T-helper 9 cell (primary cell): ENCODE measurements at places on chromosomes 1 and 21.

DNA sequence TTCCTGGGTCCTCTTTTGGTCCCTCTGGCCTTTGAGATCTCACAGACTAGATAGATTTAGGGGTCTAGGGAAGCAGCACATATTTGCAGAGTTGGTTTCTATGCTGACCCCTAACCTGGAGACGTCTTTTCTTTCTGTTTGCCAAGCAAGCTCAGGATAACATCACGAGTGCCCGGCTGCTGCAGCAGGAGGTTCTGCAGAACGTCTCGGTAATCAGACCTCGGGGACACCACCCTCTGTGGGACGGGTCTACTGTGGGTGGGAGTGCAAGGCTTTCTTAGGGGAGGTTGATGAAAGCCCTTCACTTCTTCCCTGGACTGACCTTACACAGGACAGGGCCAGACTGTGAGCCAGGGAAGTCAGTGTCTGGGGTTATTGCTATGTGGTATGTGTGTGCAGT, 2.9 kb downstream of the IL24 start:
- no peak for DNase-seq

- no peak for DNase-seq
These were observed 4.2 kb downstream of the COX20 start for GRCh38 chr1:244839656-244840055.

DNA sequence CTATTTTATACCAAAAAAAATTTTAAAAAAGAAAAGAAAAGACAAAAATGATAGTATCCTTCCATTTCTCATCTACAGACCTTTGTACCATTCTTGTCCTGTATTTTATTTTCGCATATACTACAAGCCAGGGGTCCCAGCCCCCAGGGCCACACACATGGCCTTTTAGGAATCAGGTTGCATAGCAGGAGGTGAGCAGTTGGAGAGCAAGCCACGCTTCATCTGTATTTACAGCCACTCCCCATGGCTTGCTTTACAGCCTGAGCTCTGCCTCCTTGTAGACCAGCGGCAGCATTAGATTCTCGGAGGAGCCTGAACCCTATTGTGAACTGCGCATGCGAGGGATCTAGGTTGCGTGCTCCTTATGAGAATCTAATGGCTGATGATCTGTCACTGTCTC, 39.8 kb downstream of the RASSF5 start:
- DNase-seq: no peak

GRCh38 chr1:153937331-153937730, 9.2 kb downstream of the DENND4B start:
- DNase-seq: no peak

- no peak for DNase-seq
These were observed 22.1 kb upstream of the EFNA1 start for GRCh38 chr1:155105604-155106011.

DNA sequence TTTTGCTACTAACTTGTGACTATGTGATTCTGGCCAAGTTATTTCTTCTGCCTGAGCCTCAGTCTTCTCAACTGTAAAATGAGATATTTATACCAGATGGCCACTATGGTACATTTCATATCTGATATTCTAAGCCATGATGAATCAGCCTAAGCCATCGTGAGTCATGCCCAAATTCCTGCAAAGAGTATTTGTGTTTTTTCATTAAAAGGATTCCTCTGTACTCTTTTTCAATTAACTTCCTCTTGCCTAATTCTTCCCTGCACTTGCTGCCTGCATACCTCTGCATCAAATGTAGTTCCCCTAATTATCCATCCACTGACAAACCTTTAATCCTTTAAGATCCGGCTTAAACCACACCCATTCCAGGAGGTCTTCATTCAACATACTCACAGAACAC, 575.1 kb upstream of the BEND5 start:
- DNase-seq: no peak

GRCh38 chr1:94719926-94720793, 100.0 kb upstream of the SLC44A3 start:
- no peak for DNase-seq

GRCh38 chr1:55195521-55196233, 19.5 kb downstream of the USP24 start:
- no peak for DNase-seq

DNA sequence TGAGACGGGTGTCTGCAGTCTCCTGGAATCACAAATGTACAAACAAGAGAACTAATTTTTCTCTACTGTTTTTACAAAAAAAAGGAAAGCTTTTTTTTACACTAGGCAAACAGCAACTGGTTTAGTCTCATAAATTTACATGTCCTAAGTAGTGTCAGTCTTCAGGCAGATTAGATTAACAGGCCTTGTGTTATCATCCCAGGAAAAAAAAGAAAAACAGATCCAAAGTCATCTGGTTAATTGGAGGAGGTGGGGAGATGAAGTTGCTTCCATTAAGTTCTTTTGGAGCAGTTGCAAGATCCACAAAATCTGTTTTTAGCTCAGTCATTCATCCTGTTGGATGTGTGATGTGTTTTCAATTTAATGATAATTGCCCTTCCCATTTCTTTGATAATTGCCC, 363.5 kb upstream of the ADGRL2 start:
- no peak for DNase-seq

- no peak for DNase-seq
These were observed 2.0 kb upstream of the PGD start for GRCh38 chr1:10396870-10397269.

DNA sequence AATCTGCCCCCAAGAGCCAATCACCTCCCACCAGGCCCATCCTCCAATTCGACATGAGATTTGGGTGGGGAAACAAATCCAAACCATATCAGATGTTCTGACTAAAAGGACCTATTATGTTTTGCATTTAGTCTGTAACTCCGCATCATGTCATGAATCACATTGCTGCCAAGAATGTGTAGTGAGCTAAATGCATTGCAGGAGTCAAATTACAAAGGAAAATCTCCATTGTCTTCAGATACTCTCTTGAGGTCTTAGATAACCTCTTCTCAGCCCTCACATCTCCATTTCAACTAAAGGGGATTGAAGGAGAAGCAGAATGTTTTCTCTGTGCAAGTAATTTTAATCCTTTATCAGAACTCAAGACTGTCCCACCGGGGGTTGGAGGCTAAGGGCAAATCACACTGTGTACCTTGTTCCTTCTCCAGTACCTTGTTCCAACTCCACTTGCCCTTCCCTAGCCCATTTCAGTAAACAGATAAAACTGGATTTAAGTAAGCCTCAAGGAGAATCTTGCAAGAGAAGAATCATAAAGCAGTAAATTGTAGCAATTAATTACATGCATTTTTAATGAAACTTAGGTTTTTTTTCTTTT, 34.1 kb downstream of the EXTL2 start:
- DNase-seq: no peak

DNA sequence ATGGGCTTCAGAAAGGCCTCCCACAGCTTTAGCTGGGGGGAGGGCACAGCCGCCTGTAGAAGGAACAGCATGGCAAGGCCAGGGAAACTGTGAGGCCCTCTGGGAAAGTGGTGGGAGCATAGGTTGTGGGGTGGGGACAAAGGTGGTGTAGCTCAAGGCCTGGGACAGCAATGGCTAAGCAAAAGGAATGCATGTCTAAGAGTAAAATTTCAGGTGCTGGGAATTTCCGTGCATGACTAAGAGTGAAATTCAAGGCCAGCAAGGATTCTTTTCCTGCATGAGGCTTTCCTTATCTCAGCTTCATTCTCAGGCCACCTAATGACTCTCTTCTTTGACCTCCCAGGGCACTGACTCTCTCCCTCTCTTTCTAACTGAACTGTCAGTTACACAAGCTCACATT, 86.5 kb upstream of the WNT4 start:
- no peak for DNase-seq

GRCh38 chr1:228515200-228515834, 28.1 kb downstream of the RNF187 start:
- peak; percentile 26 for DNase-seq

GRCh38 chr1:24119859-24120756, 8.2 kb upstream of the MYOM3 start:
- no peak for DNase-seq

DNA sequence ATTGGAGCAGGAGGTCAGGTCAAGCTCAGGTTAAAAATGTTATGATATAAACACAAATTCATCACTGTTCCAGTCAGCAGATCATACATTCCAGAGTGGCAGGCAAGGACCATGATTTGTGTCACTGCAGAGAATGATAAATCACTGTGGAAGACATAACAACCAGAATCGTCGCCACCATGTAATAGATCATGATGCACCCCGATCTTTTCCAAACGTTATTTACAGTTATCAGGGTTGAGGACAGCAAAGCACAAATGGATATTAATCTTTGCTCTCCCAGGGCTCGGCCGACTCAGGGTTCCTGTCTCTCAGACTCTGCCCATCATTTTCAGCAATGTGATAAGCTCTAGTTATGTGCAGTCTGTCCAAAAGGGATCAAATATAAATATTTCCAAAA, 122.7 kb downstream of the ZBTB18 start:
- no peak for DNase-seq

GRCh38 chr1:184492536-184492935, 105.7 kb downstream of the C1orf21 start:
- no peak for DNase-seq

DNA sequence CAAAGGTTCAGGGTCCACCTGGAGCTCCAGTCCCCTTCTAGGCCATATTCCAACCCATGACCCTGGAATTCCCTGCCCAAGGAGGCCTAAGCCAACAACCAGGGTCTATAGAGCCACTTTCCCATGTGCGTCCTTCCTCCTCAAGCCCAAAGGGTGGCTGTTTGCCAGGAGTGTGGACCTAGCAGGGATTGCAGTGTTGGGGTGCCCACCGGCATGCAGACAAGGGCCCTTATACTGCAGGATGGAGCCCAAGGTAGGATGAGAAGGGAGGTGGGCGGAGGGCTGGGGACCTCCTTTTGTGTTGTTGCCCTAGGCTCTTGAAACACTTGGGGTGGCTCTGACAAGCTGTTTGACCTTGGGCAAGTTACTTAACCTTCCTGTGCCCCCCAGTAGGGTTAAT, 19.7 kb upstream of the ADGRB2 start:
- DNase-seq: no peak

DNA sequence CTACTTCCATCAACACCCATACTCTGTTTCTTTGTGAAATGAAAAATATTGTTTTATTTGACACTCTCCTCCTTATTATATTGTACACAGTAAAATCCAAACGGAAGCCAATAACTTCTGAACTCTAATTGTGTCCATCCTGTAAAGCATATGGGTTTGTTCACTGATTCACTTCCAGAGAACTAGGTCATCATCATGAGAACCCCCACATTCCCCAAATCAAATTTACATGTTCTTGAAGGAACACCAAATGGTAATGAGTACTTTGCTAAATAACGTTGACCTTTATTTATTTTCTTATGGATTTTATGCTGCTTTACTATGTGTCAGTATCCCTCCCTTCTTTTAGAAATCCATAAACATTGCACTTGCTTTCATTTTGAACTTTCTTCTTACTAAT, 213.4 kb upstream of the CACYBP start:
- DNase-seq: no peak

DNA sequence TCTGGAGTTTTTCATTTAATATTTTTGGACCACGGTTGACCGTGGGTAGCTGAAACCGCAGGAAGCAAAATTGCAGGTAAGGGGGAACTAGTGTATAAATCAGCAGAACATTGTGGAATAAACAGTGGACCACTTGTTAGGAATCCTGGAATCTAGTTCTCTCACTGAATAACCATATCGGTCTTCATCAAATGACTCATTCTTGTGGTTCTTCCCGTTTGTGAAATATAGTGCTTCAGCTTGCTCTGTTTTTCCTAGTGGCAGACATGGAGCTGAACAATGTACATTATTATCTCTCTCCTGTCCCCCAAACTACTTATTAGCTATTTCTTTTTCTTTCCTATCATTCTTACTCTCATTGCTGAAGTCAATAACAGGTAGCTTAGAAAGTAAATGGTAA, 61.9 kb downstream of the HSPA13 start:
- no peak for DNase-seq
